Thyroid gland (tissue), 4 donors: ENCODE measurements at places on chromosomes 2 and 18.

GRCh38 chr18:66344227-66344626 is 259.7 kb downstream of the CDH19 start:
- peak; percentile 79 for DNase-seq

- DNase-seq, result no peak
These were observed 48.9 kb upstream of the AAK1 start for GRCh38 chr2:69692424-69692823.

GRCh38 chr2:10003206-10004125 is 39.9 kb upstream of the KLF11 start:
- no peak for DNase-seq

- no peak for DNase-seq
These were observed 11.6 kb downstream of the NOSTRIN start for GRCh38 chr2:168814046-168814445.

- peak; percentile 45 for DNase-seq
These were observed 17.8 kb downstream of the CRIM1 start for GRCh38 chr2:36373149-36373926.

- no peak for DNase-seq
These were observed 68.0 kb downstream of the PXDN start for GRCh38 chr2:1676091-1676912.

DNA sequence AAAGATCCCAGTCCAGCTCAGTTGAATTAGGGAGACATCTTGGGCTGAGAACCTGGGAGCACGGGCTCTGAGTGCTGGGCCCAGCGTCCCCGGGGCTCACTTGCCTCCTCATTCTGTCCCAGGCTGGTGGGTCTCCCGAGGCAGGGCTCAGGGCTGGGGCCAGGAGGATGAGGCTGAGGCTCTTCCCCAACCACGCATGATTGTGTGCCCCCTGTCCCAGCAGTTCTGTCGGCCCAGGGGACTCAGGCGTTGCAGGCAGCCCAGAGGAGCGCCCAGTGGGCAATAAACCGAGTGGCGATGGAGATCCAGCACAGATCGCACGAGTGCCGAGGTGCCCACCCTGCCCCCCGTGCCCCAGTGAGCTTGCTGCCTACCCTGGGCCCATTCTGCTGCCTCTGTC is 910 bp downstream of the PRSS56 start:
- DNase-seq, result no peak

DNA sequence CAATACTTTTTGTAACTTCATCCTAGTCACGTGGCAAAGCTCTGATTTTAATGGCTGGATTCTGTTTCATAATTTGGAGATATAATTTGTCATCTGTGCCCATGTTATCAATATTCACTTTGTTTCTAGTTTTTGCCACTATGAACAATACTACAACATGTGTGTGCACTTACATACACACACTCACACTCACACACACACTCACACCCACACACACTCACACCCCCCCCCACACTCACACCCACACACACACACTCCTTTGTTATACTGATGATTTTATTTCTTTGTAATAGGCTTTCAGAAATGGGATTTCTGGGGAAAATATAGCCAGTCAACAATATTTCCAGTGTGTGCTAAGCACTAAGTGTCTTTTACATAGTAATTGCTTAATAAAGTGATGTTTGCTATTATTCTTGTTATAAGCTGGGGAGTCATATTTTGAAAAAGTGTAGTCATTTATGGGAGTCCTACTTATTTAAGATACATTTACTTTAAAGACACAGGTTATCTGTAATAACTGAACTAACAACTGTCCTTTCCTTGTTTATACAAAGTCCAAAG is 22.8 kb upstream of the ROCK2 start:
- no peak for DNase-seq

- DNase-seq, result no peak
These were observed 1899.8 kb upstream of the PIK3C3 start for GRCh38 chr18:40055262-40055661.

GRCh38 chr2:53452957-53453748 is 314.5 kb upstream of the CHAC2 start:
- peak; percentile 85 for DNase-seq

- no peak for DNase-seq
These were observed 266.6 kb downstream of the PDE11A start for GRCh38 chr2:177806025-177806424.

DNA sequence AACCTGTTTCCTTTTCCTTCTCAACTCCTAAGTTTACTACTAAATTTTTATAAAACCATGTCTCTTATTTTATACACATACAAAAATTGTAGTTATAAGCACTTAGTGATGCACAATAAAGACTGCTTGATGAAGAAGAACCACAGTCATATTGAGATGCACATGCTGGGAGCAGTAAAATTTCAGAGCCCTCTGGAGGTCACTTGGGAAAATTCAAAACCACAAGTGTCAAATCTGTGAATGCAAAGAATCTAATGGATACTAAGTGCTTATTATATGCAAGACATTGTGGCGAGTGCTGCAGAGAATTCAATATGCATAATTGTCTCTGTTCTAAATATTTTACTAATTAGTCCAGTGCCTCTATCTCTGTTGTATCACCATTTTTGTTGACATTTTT is 180.5 kb downstream of the VWC2L start:
- no peak for DNase-seq

GRCh38 chr2:32262105-32262504 is 2.6 kb downstream of the NLRC4 start:
- no peak for DNase-seq

DNA sequence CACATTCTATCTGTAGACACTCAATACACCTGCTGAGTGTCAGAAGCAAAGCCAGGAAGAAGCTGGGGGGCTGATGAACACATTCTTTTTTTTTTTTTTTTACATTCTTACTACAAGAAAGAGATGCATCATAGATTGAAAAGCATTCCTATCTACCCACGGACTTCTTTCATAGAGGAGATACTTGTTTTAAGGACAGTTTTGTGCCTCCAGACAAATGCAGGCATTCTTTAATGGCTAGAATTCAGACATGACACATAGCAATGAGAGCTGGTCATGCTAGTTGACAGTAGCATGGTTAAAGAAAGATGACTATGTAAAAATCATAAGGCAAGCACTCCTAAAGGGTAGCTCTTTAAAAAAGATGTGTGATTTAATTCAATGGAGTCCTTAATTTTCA is 110.2 kb downstream of the EPHA4 start:
- DNase-seq, result no peak

DNA sequence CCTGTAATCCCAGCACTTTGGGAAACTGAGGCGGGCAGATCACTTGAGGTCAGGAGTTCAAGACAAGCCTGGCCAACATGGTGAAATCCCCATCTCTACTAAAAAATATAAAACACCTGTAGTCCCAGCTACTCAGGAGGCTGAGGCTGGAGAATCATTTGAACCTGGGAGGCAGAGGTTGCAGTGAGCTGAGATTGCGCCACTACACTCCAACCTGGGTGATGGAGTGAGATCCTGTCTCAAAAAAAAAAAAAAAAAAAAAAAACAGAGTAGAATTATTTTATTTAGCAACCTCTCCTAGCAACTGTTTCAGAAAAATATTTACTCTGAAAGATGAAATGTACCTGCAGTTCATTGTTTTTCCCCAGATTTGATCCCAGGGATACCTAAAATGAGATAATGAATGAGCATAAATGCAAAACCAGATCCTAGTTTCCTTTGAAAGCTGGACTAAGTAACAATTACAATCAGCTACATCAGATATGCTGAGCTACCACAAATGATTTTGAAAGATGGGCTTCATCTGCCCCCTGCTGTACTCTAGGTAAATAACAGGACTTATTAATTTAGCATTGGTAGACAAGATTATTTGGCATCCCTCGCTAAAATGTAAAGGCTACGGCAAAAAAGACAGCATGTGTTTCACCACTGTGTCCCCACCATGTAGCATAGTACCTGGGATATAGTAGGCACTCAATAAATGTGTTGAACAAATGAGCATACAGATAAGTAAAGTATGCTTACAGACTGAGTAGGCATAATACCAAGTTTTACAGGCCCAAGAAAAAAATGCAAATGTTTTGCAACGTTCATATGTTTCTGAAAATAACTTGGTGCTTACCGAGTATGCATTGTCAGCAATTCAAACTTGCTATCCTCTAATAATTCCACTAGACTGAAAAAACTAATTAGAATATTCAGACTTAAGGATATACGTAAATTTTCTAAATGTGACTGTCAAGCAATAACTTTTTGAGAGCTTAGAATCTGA is 102.5 kb downstream of the ATL2 start:
- DNase-seq, result peak; percentile 13

DNA sequence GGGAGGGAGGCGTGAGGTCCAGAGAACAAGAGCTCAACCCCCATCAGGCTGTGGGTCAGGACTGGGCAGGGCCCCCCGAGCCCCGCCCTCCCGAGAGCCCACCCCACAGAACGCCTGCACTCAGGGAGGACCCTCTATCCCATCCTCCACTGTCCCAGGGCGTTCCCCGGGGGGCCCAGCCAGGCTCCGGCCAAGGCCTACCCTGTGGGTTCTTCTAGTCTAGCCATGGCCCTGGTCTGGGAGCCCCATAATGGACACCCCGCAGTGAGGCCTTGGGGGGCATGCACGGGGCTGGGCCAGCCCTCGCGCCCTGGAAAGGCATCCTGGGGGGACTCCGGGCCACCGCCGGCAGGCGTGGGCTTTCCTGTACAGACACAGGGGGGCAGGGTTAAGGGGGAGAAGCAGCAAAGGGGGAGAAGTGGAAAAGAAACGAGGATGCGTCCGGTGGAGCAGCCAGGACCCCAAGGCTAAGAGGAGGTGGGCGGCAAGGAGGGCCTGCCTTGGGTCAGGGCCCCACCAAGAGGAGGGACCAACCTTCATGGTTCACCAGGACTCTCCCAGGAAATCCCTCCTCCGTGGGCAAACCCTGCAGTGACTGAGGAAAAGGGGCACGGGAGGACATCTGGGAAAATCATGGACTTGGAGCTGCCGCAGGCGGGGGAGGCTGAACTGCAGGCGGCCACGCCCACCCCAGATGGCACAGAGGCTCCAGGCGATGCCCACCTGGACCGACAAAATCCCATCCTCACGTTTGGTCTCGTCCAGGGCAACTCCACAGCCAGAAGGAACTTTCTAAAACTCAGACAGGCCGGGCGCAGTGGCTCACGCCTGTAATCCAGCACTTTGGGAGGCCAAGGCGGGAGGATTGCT is 2.7 kb upstream of the CROCC2 start:
- no peak for DNase-seq

DNA sequence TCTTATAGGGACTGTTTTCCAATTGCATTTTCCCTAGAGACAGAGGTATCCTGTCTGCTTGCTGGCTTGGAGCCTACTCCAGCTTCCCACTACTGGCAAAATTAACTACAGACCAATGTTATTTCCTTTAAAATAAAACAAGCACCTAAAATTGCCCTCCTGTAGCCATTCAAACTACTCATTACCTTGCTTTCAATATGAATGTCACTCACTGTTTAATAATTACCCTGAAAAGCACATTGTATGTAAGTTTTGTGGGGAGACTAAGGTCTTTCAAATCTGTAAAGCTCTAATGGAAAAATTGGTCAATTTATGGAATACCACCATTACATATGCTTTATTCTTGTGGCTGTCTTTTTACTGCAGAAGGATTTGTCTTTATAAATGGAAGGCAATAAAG is 87.3 kb downstream of the DOCK10 start:
- DNase-seq, result no peak

DNA sequence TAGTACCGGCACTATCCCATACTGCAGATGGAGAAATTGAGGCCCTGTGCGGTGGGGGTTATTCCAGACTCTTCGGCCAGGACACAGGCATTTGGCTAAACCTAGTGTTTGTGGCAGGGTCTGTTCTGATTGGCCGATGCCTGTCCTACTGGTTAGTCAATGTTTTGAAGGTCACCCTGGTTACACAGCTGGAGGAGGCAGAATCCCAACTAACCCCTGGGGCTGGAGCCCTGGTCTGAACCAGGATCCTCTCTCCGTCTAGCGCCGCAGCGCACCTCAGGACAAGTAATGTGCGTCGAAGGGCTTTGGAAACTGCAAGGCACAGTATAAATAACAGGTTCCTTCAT is 19.4 kb downstream of the TEX44 start:
- DNase-seq, result no peak

DNA sequence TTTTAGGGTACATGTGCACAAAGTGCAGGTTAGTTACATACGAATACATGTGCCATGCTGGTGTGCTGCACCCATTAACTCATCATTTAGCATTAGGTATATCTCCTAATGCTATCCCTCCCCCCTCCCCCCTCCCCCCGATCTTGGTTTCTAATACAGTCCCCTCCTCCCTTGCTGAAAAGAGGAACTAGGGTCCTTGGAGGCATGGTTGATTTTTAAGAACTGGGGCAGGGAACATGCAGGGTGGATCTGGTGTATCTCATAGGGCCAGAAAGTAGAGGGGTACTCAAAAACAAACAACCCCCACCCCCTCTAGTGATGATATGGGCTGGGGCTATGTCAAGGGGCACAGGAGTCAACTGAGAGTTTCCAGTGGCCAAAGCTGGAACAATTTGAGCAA is 153.4 kb downstream of the UBR3 start:
- no peak for DNase-seq

- peak; percentile 58 for DNase-seq
These were observed 26.4 kb downstream of the KCNIP3 start for GRCh38 chr2:95323347-95324155.

- DNase-seq, result no peak
These were observed 186.1 kb downstream of the CTIF start for GRCh38 chr18:48724939-48725338.

GRCh38 chr2:142290931-142291330 is 160.1 kb upstream of the LRP1B start:
- DNase-seq, result no peak

DNA sequence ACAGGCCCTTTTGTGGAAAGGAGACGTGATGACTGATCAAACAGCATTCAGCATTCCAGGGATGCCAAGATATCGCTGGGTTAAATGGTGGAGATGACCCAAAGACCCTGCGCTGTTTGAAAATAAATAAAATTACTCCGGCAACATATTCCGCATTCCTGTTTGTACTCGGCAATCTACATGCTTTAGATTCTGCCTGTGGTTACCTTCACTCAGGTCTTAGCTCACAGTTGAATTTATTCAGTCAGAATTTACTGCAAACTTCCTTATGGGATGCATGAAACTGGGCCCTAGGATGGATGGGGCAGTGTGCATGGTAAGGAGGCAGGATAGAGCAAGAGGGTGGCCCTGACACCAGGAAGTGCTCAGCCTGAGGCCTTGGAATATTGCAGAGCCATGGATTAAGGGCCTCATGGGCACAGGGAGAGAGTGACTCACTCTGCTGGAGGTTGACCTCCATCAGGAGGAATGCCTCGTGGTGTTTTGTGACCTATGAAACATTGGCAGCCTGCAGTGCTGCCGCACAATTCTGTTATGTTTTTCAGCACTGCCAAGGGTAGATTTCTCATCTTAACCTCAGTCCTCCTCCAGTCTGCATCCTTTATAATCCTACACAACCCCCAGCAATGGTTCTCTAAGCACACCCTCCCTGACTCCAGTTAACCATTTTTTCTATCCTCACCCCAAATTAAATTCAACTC is 321.4 kb downstream of the IRS1 start:
- no peak for DNase-seq
